ENCODE measurements at places on chromosomes 2 and 18.

DNA sequence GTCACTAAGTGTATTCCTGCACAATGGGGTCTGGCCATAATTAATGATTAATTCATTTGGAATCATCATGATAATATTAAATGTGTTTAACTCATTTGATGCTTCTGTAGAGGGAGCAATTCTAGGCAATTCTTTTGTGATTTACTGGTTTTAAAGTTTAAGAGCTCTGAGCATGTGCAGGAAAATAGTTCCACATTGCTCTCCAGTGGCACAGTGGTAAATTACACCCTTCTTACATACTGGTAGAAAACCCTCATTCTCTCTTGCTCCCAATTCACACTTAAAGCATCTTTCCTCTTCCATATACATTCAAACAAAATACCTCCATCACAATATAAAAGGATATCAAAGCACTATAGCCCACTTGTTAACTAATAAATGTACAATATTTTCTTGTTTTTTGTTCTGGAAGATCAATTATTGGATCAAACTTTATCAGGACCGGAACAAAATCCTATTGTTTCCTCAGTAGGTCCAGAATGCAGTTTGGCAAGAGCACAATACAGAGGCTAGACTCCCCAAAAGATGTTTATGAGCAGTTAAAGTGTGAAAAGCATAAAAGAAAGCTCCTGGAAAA is 844.3 kb downstream of the MBD2 start:
- no peak for DNase-seq

- DNase-seq = no peak
Observed at GRCh38 chr2:176178038-176178756, 10.3 kb upstream of the HOXD1 start.

DNA sequence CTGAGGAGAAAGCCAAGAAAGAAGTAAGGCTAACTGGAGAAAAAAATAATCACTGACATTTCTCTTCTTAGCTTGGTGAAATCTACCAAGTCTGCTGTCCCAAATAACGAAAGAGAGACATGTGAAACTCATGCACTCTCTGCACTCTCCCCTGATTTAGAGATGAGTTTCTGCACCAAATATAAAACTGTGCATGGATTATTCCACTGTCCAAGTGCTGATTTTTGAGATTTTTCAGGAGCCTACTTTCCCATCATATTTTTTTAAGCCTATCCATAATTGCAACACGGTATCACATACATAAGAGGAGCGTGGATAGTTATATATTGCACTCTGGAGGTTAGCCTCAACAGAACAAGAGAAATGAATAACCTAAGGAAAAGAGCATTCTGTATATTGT is 10.0 kb upstream of the RIT2 start:
- DNase-seq = no peak

DNA sequence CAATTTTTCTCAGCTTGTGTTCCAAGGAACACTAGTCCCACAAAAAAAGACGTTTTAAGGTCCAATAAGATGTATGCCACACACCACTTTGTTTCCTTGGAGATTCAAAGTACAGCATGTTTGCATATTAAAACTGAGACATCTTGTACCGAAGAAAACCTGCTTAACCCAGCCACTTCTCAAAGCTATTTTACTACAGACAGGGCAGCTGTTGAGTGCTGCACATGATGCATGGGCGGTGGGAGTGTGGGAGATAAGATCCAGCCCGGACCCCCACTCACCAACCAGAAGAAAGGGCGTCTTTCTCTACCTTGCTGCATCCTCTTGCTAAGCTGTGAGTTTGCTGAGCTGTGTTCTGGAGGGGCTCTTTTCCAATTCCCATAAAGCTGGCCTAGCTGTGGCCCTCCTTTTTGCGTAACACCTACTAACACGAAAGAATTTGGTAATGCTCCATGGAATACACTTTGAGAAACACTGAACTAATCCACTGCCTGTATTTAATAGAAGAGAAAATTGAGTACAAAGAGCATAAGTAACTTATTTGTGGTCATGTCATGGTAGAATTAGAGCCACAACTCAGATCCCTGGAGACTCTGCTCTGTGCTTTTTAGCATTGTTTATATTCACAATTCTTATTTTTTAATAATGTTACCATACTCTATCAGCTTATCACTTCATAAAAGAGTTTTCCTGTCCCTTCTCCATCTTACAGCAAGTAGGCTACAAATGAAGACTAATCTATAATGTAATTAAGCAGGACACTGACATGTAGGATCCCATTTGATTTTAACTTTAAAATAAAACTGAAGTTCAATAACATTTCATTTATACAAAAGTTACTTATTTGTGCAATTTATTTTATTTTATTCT is 90.0 kb downstream of the PLEKHM3 start:
- DNase-seq = no peak

DNA sequence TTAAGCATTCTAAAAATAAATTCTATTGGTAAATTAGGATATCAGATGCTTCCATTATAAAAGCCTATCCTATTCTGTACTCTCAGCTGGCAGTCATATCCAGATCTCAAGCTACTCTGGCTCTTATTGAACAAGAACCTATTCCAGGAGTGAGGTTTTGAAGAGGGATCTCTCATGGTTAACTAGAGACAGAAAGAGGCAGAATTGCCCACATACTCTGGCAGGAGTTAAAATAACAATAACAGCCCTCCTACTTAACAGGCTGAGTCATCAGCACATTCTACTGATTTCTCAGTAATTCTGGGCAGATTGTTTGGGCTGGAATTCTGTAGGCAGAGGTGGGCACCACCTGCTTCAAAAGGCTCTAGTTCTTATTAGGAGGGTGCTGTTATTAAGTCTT is 142.0 kb upstream of the UNC80 start:
- no peak for DNase-seq

DNA sequence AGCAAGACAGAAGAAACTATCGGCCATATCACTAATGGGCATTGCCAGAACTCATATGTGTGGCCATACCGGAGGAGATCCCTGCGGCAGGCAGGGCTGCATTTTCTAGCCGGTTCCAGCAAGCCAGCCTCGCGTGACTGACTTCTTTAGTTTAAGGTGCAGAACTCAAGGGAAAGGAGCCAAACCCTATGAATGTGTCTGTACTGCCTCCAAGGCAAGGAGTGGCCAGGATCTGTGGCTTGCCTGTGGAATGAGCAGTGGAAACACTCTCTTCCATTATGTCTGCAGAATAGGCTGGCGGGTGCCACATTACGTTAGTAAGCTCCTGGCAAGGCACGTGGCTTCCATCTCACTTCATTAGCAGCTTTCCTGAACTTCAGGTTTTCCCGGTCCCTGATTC is 137.6 kb downstream of the ATL2 start:
- DNase-seq = no peak

DNA sequence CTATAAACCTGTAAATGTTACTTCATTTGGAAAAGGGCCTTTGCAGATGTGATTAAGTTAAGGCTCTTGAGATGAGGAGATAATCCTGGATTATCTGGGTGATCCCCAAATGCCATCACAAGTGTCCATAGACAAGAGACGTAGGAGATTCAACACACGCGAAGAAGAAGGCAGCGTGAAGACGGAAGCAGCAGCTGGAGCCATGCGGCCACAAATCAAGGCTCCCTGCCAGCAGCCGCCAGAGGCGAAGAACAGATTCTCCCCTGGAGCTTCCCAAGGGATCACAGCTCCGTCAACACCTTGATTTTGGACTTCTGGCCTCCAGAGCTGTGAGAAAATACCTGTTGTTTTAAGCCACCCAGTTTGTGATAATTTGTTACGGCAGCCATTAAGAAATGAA is 11.0 kb upstream of the VAPA start:
- DNase-seq = no peak

- no peak for DNase-seq
Observed at GRCh38 chr2:102033750-102034682, 42.3 kb downstream of the IL1R2 start.

DNA sequence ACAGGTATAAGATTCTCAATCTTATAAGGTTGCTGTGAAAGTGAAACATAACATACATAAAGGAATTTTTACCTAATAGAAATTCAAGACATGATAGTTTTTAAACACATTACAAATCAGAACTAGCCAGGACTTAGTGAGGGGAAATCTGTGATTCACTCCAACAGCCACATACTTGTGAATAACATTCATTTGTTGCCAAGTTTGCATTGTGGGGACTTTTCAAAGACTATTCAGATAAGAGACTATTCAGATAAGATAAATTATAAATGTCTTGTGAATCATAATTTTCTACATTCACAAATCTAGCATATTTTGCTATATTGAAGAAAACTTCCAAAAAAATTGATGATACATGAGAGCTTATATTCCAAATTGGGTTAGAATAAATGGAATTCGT is 345.3 kb upstream of the CDH20 start:
- no peak for DNase-seq

DNA sequence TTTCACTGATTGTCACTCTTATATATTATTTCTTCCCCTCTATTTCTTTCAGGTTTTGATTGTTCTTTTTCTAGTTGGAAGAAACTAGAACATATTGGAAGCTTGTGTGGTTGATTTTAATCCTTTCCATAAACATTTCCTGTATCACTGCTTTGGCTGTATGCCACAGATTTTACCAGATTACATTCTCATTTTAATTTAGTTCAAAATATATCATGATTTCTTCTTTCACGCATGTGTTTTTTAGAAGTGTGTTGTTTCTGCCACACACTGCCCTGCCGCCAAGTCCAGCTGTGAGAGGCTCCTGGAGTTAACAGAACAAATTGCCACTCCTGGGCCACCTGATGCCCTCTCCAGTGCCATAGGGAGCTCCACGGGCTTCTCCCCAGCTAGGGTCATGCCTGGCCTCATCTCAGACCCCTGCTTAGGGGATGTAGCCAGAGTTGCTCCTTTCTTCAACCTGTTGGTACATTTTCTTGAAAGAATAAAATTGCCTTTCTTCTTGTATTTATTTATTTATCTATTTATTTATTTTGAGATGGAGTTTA is 206.2 kb upstream of the COPS8 start:
- no peak for DNase-seq

GRCh38 chr2:132757676-132758075 is 87.7 kb upstream of the LYPD1 start:
- DNase-seq = no peak

- no peak for DNase-seq
Observed at GRCh38 chr2:176147210-176147799, 4.0 kb upstream of the HOXD4 start.

DNA sequence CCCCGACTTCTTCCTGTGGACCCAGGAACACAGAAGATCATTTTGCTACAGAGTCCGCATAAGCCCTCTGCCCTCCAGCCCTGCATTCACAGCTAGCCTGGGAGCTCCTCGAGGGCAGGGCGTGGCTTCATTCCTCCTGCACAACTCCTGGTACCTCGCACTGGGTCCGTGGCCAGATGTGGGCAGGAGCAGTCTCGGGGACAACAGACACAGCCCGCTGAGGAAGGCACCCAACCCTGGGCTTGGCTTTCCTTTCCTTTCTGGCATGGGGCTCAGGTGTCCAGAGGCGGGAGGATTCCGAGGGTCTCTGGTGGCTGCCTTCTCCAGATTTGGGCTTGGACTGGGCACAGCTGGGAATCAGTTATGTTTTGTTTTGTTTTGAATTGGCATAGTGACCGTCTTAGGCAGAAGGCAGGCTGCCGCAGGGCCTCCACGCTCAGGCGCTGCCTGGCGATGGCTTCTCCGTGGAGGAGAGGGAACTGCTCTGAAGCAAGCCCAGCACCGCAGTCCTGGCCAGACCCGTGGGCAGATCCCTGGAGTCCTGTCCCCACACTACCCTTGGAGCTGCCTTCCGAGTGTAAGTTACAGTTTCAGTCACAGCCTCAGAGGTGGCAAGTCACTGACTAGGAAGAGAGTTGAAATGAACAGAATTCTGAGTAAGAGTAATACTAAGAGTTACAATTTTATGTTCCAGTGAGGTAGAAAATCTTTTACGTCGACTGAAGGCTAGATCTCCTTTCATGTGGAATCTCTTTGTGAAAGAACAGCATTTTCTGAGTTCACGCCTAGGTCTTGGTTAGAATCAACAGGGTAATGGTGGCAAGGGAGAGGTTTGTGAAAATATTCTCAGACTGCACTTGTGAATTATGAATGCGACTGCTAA is 47.9 kb downstream of the LDLRAD4 start:
- DNase-seq = no peak

GRCh38 chr2:230327418-230328154 is 593 bp downstream of the SP140L start:
- no peak for DNase-seq

DNA sequence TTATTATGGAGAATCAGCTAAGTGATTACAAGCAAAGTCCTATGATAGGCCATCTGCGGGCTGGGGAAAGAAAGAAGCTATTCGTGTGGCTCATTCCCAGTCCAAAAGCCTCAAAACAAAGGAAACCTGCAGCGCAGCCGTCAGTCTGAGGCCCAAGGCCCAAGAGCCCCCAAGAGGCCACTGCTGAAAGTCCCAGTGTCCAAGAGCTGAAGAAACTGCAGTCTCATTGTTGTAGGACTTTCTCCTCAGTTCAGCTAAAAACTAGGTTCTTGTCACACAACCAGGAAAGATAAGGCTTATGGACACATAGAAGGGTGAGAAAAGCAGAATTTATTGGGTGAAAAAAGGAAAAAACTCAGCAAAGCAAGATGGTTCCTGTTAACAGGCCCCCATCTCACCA is 143.2 kb downstream of the RHBDD1 start:
- no peak for DNase-seq

GRCh38 chr2:238682536-238682935 is 165.3 kb upstream of the TWIST2 start:
- no peak for DNase-seq

GRCh38 chr2:132496555-132496954 is 80.0 kb downstream of the GPR39 start:
- no peak for DNase-seq

- DNase-seq = no peak
Observed at GRCh38 chr2:43331422-43331821, 105.0 kb upstream of the ZFP36L2 start.

DNA sequence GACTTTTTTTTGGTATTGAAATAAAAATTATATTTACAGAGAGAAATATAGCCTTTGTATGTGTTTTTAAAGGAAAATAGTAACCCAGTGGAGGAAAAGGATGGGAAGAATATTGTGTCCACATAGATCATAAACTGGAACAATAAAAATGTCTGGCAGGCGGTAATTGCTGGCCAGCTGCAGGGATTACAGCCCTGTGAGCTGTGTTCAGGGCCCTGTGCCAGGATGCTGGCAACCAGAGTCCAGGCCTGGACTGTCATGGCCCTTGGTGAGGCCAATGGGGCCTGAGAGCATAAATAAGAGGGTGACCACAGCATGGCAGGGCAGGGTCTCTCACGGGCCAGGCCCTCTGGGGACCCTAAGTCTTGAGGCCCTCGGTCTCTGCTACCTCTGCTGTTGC is 171.2 kb downstream of the ACOXL start:
- no peak for DNase-seq

DNA sequence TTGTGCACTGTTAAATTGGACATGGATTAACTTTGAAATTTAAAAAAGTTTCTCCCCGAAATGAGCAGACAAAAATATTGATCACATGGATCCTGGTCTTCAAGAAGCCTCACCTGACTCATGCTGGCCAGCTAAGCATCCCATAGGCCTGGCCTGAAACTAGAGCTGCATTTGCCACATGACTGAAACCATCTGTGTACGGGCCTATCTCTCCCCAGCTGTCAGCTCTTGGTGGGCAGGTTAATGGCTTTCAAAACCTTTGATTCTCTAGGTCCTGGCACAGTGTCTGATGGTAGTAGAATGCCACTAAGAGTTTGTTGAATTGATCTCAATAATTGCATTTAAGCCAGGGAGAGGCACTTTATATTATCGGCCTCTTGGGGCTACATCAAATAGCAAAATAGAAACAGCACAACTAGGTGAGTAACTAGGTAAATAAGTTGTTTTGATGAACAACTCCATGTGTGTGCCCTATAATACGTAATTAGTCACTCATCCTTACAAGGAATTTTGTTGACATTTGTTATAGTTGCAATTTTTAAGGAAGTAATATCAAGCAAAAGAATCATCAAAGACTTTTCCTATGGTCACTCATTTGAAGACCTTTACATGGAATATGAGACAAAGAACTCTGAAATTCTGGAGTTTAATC is 251.1 kb downstream of the SP3 start:
- no peak for DNase-seq

Data from NK-92 treated with Interleukin-12 subunit alpha and Interleukin-12 subunit beta, amount 100 ng/mL, for 24 hours (cell line).